Hematopoietic multipotent progenitor cell (in vitro differentiated cells): ENCODE measurements at places on chromosomes 7 and 10. TPM values are rescaled to one million over a fixed set of nuclear protein-coding genes. Genes with fewer than 3 reads are reported as not detected.
A peak's percentile ranks its signal among the peaks of the same experiment; 100 is the strongest.

GRCh38 chr10:62069452-62070178 is 168.1 kb downstream of the ARID5B start:
- DNase-seq: no peak

GRCh38 chr7:148021507-148022045 is 569.0 kb upstream of the C7orf33 start:
- no peak for DNase-seq

GRCh38 chr7:85306115-85306514 is 119.3 kb upstream of the SEMA3D start:
- no peak for DNase-seq

Gene FRAT1
- 11.0 TPM for total RNA-seq

- DNase-seq: no peak
These were observed 321.2 kb downstream of the DNAJB6 start for GRCh38 chr7:157657741-157658740.

- DNase-seq: no peak
These were observed 160.5 kb downstream of the BAMBI start for GRCh38 chr10:28837613-28838390.

GRCh38 chr7:42511027-42511426 is 274.0 kb upstream of the GLI3 start:
- DNase-seq: no peak

Gene MYH16
- total RNA-seq: not detected

GRCh38 chr7:127250312-127251035 is 2.3 kb downstream of the GRM8 start:
- no peak for DNase-seq

Gene NME8
- total RNA-seq: 0.27 TPM

GRCh38 chr10:121668314-121669027 is 70.2 kb upstream of the FGFR2 start:
- no peak for DNase-seq

DNA sequence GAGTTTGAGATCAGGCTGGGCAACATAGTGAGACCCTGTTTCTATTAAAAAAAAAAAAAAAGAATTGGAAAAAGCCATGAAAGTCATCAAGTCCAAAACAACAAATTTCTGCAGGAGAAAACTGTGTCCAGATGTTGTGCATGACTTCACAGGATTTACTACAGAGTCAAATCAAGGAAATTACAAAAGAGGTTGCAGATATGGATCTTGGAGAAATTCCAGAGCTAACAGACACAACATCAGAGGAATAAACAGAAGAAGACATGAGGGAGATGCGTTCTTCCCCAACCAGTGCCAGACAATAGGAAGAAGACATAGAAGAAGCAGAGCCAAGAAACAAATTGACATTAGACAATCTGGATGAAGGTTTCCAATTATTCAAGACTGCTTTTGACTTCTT is 24.3 kb upstream of the KCNIP2 start:
- no peak for DNase-seq

DNA sequence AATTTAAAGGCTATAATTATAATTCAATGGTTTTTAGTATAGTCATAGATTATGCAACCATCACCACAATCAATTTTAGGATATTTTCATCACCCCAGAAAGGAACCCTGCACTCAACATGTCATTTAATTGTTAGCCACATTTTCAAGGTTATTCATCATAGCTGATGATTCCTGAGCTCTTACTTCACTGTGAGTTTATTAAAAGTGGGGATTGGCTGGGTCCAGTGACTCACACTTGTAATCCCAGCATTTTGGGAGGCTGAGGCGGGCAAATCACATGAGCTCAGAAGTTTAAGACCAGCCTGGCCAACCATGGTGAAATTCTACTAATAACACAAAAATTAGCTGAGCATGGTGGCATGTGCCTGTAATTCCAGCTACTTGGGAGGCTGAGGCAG is 787 bp downstream of the CCL26 start:
- no peak for DNase-seq

DNA sequence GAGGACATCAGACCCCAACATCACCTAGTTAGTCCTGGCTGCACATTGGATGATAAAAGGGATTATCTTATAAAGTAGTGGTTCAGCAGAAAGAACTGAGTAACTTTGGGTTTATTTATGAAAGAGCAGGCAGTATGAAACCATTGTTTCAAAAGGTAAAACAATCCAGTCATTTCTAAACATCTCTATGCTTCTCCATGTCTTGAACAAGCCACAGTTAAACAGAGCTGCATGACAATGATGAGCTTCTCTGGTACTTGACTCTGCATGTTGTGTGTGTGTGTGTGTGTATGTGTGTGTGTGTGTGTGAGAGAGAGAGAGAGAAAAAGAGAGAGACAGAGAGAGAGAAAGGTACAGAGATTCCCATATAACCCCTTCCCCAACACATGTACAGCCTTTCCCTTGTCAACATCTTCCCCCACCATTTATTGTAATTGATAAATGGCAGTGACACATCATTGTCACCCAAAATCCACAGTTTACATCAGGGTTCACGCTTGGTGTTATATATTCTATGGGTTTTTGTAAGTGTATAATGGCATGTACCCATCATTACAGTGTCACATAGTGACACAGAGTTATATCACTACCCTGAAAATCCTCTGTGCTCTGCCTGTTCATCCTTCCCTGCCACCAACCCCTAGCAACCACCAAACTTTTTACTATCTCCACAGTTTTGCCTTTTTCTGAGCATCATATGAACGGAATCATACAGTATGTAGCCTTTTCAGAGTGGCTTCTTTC is 32.8 kb upstream of the SLC18A3 start:
- no peak for DNase-seq

GRCh38 chr10:57844387-57844998 is 423.2 kb downstream of the IPMK start:
- DNase-seq: no peak

Gene ACBD7
- 0.81 TPM for total RNA-seq

DNA sequence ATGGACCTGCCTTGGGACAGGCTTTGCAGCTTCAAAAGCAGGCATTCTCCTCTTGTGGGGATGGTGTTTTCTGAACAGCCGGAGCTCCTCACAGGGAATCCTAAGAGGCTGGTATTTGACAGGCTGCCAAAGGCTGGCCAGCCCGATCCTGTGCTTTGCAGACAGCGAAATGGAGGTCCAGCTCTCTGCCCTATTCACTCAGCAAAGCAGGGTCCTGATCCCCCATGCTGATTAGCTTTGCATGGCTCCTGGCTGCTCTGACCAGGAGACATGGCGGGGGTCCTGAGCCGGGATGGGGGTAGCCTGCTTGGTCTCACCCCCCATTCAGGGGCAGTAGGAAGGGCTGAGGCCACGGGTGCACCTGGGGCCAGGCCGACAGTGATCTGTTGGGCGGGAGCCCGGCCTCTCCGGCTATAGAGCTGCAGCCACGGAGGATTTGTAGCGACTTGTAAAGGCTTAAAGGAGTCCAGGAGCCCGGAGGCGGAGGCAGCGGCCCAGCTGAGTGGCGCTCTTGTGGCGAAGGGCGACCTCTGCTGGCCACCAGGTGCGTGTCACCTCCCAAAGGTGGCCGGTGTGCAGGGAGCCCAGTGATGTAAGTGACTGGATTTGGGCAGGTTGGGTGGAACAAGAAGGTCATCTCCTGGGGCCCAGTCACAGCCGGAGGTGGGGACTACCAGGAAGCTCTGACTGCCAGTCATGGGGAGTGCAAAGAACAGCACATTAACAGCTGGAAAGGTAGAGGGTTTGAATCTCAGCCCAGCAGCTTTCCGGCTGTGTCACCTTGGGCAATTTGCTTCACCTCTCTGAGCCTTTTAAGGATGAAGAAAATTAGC is 126.5 kb downstream of the ZMIZ1 start:
- DNase-seq: peak; percentile 83

GRCh38 chr10:63521416-63522276 is 445 bp downstream of the REEP3 start:
- peak; percentile 81 for DNase-seq

Gene SLC16A12
- not detected for total RNA-seq
